ENCODE measurements at places on chromosomes 1 and 21. TPM values are rescaled to one million over a fixed set of nuclear protein-coding genes. Genes with fewer than 3 reads are reported as not detected.

Gene HNRNPR
- 114 TPM for total RNA-seq

Gene RFX5
- total RNA-seq, result 17.9 TPM

Gene RHCE
- not detected for total RNA-seq

Gene FCRL4
- not detected for total RNA-seq

Gene EXTL2
- total RNA-seq, result 15.4 TPM

Gene NBPF6
- total RNA-seq, result 0.33 TPM

Gene CLDN8
- total RNA-seq, result 39.7 TPM

Gene DNAJB4
- total RNA-seq, result 31.5 TPM

Gene USH2A
- not detected for total RNA-seq

Gene LCE1E
- total RNA-seq, result not detected

DNA sequence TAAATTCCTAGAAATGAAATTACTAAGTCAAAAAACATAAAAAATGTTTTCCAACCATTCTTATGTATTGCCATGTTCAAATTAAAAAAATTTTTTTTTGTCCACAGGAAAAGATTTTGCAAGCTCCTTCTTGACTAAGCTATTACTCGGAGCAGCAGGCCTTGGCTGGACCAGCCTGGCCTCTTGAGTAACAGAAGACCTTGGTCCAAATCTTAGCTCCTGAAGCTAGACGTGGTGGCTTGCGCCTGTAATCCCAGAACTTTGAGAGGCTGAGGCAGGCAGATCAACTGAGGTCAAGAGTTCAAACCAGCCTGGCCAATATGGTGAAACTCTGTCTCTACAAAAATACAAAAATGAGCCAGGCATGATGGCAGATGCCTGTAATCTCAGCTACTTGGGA is 77.6 kb downstream of the CLSTN1 start:
- no peak for DNase-seq

DNA sequence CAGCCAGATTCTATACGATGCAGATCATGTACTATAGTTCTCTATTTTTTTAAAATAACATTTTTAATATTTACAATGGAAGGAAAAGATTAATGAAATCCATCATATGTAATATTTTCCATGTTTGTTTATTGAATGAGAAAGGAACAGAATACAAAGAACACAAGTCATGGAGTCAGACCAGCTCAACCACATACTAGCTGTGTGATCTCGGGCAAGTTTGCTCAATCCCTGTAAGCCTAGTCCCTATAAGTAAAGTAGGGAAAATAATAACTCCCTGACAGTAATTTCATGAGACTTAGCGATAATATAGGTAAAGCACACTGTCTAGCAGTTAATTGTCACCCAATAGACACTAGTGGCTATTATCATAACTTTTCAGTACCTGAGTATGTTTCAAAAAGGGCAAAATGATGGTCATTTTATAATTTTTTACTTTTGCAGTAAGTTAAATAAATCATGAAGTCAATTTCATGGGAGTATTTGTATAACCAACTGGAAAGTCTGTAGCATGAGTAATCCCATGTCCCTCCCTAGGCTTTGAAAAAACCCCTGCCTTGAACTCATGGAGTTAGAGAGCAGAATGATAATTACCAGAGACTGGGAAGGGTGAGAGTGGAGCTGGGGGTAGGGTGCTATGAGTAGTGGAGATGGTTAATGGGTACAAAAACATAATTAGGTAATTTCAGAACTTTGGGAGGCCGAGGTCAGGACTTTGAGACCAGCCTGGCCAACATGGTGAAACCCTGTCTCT is 37.0 kb upstream of the EPS15 start:
- no peak for DNase-seq

- no peak for DNase-seq
These were observed 418.9 kb downstream of the PRDM2 start for GRCh38 chr1:14118691-14119485.

GRCh38 chr21:31374395-31374794 is 30.3 kb upstream of the TIAM1 start:
- DNase-seq, result no peak

GRCh38 chr1:177472567-177472966 is 301.8 kb downstream of the BRINP2 start:
- no peak for DNase-seq

DNA sequence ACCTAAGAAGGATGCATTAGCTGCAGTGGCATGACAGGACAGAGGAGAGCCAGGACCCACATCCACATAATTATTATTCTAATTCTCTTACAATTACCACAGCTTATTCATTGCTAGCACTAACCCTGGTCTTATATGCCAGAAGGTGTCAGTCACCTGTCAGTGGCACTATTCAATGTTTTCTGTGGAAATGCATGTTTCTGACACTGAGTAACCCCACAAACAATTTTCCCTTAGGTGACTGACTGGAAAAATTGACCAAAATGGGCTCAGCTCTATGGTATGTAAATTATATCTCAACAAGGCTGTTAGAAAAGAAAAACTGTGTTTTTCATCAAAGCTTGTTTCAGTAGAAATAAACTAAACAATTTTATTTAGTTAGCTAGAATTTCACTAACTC is 117.9 kb upstream of the KRTAP19-8 start:
- no peak for DNase-seq

GRCh38 chr21:45801129-45801964 is 157.8 kb downstream of the PCBP3 start:
- DNase-seq, result no peak

DNA sequence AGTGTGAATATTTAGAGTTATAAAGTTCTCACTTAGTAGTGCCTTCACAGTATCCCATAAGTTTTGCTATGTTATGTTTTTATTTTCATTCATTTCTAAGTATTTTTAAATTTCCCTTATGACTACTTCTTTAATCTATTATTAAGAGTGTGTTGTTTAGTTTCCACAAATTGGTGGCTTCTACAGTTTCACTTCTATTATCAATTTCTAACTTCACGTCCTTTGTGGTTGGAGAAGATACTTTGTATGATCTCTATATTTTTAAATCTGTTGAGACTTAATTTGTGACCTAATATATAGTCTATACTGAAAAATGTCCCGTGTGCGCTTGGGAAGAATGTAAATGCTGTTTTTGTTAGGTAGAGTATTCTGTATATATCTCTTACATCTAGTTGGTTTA is 11.7 kb downstream of the CHIA start:
- no peak for DNase-seq

DNA sequence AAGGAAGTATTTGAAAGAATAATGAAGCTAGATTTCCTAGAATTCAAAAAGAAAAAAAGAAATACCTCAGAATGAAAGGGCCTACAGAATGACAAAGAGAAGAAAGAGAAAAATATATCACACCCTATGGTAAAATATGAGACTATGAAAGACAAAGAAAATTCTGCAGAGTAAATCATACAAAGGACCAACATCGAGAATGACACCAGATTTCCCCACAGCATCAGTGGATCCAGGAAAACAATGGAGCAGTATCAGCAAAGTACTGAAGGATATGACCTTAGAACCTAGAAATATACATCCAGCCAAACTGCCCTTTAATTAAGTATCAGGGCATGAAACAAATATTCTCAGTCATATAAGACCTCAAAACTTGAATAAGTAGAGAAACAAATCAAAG is 21.2 kb upstream of the IFNAR2 start:
- no peak for DNase-seq
